ENCODE measurements at places on chromosomes 2 and 18.

- H3K27ac ChIP-seq = no peak overlapping the region
- H3K4me1 ChIP-seq = peaks cover 4% of the 10 kb centered on the region
- no peak for DNase-seq
- no peaks in the 10 kb centered on the region for H3K36me3 ChIP-seq
- no peaks in the 10 kb centered on the region for H3K27me3 ChIP-seq
Measured at GRCh38 chr18:55317864-55318263, 270.1 kb downstream of the TCF4 start.

DNA sequence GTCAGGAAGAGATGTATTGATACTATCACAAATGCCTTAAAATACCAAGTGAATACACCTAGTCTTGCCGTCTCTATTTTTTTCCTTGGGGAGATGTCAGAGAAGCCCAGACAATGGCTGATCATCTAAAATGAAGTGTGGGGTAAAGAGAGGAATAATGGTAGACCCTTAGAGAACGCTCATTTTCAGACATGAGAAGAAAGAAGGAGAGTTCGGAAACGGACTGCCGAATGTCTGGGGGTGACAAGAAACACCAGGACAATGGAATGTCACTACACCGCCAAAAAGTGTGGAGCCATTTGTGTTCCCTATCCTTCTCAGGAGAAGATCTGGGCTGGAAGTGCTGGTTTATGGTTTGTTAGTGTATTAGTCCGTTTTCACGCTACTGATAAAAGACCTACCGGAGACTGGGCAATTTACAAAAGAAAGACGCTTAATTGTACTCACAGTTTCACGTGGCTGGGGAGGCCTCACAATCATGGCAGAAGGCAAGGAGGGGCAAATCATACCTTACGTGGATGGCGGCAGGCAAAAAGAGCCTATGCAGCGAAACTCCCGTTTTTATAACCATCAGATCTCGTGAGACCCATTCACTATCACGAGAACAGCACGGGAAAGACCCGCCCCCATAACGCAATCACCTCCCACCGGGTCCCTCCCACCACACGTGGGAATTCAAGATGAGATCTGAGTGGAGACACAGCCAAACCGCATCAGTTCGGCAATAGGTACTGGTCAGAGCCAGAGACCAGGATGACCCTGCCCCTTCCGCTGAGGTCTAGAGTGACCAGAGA is 743.7 kb downstream of the GALR1 start:
- H3K27ac ChIP-seq = no peak overlapping the region
- no peak for DNase-seq
- H3K4me3 ChIP-seq = no peak overlapping the region
- H3K4me1 ChIP-seq = no peaks in the 10 kb centered on the region

DNA sequence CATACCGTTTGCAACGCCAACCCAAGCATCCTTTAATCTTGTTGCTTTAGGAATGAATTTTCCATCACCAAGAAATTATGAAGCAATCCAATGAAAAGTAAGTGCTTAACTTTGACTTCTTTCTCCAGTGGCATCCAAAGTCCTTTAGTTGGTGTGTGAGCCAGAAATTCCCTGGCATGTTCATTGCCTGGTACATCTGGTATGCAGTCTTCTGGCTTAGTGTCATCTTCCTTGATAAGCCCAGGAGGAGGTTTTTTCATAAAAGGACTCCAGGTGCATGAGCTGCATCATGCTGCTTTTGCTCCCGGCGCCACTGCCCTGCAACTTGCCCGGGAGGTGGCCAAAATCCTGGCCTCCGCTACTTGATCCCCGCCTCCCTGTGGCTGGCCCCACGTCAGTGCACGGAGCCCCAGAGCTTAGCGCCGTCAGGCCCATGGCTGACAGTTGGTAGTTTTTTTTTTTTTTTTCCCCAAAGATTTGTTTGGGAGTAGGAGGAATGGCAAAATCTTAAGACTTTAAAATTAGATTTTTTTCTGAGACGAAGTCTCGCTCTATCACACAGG is 58.7 kb downstream of the PUM2 start:
- no peaks in the 10 kb centered on the region for H3K4me1 ChIP-seq
- no peak for DNase-seq
- peaks cover 74% of the 10 kb centered on the region for H3K36me3 ChIP-seq
- no peak overlapping the region for H3K27ac ChIP-seq

DNA sequence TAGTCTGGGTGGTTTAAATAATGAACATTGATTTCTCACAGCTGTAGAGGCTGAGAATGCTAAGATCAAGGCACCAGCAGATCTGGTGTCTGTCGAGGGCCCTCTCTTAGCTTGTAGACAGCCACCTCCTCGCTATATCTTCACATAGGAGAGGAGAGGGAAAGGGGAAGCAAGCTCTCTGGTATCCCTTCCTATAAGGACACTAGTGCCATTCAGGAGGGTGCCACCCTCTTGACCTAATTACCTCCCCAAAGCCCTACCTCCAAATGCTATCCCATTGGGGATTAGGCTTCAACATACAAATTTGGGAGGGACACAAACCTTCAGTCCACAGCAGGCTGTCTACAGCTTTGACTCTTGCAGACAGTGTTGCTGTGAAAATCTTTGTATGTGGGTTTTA is 76.7 kb downstream of the BOLA3 start:
- no peak overlapping the region for H3K4me3 ChIP-seq
- no peaks in the 10 kb centered on the region for H3K4me1 ChIP-seq
- H3K27me3 ChIP-seq = no peaks in the 10 kb centered on the region
- no peak overlapping the region for H3K27ac ChIP-seq
- H3K36me3 ChIP-seq = peaks cover 7% of the 10 kb centered on the region

DNA sequence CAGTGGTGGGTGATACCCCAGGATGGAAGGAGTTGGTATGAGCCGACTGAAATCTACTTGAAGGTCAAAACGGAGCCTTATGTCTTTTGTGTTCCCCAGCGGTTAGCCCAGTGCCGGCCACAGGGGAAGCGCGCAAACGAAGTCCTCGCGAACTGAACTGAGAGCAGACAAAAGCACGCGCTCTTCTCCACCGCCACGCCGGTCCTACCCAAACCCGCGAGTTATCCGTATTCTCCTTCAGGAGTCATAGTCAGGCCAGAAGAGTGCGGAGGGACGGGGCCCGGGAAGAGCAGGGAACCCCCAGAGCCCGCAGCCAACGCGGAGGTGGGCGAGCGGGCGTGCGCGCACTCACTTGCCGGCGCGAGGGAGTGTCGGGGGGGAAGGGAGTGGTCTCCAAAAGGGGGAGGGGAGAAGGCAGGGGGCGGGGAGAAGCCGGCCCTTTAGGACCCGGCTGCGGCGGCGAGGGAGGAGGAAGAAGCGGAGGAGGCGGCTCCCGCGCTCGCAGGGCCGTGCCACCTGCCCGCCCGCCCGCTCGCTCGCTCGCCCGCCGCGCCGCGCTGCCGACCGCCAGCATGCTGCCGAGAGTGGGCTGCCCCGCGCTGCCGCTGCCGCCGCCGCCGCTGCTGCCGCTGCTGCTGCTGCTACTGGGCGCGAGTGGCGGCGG is at the start of gene IGFBP2:
Gene IGFBP2 (plus strand): TSS at position 469 of the 664 bp plus-strand sequence. CDS start 104 bp downstream, at position 573.
- H3K4me3 ChIP-seq = no peak within 1 kb of the TSS
- DNase-seq = peak; percentile 24
- H3K27me3 ChIP-seq = peaks cover 37% of the 10 kb centered on the region
- H3K36me3 ChIP-seq = no peaks in the 10 kb centered on the region
- no peak within 1 kb of the TSS for H3K27ac ChIP-seq
- H3K4me1 ChIP-seq = peaks cover 29% of the 10 kb centered on the region

- H3K36me3 ChIP-seq = no peaks in the 10 kb centered on the region
- H3K4me3 ChIP-seq = no peak overlapping the region
- H3K27ac ChIP-seq = no peak overlapping the region
Measured at GRCh38 chr2:42974721-42975717, 182.6 kb upstream of the HAAO start.

GRCh38 chr2:160471950-160472349 is 21.7 kb downstream of the RBMS1 start:
- H3K27me3 ChIP-seq = no peaks in the 10 kb centered on the region
- no peak overlapping the region for H3K27ac ChIP-seq
- DNase-seq = peak; percentile 37
- no peaks in the 10 kb centered on the region for H3K36me3 ChIP-seq
- H3K4me3 ChIP-seq = no peak overlapping the region

GRCh38 chr18:7571626-7572025 is 4.5 kb downstream of the PTPRM start:
- peaks cover 3% of the 10 kb centered on the region for H3K27me3 ChIP-seq
- no peak for DNase-seq
- no peak overlapping the region for H3K27ac ChIP-seq
- H3K36me3 ChIP-seq = no peaks in the 10 kb centered on the region
- H3K4me1 ChIP-seq = peaks cover 4% of the 10 kb centered on the region

GRCh38 chr2:45170191-45171135 is 161.2 kb upstream of the SIX2 start:
- H3K4me1 ChIP-seq = peaks cover 7% of the 10 kb centered on the region
- H3K27ac ChIP-seq = no peak overlapping the region
- DNase-seq = no peak
- H3K27me3 ChIP-seq = peaks cover 34% of the 10 kb centered on the region

DNA sequence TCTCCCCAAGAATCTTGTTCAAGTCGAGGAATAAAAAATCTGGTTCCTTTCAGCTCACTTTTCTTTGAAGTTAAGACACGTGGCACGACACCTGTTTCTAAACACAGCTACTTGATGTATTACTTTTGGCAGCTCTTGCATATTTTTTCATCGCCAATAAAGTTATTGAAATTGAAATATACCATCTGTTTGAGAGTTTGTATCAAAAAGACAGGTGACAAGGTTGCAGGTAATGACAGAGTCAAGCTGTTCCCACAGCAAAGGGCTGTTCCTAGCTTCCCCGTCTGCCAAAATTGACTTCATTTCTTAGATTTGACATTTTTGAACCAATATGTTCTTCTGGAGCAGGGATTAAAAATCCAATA is 5.5 kb upstream of the GPR45 start:
- no peaks in the 10 kb centered on the region for H3K36me3 ChIP-seq
- DNase-seq = no peak
- H3K27ac ChIP-seq = no peak overlapping the region
- H3K4me1 ChIP-seq = no peaks in the 10 kb centered on the region
- no peaks in the 10 kb centered on the region for H3K27me3 ChIP-seq

DNA sequence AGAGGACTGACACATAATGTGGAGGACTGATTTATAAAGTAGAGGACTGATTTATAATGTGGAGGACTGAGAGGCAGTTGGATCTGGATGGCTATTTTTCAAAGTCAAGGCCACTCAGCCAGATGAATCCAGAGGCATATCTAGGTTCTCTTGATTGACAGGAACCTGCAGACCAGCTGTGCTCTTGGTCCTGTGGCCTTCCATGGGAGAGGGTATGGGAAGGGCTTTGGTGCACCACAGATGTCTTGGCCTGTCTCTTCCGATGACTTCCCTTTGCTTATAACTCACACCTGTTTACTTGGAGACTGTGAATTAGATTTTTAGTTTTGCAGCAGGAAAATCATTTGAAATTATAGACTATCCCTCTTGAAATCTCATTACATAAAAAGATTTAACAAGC is 32.3 kb downstream of the AGAP1 start:
- no peaks in the 10 kb centered on the region for H3K27me3 ChIP-seq
- DNase-seq = no peak
- no peak overlapping the region for H3K27ac ChIP-seq
- no peaks in the 10 kb centered on the region for H3K36me3 ChIP-seq
- H3K4me3 ChIP-seq = no peak overlapping the region

DNA sequence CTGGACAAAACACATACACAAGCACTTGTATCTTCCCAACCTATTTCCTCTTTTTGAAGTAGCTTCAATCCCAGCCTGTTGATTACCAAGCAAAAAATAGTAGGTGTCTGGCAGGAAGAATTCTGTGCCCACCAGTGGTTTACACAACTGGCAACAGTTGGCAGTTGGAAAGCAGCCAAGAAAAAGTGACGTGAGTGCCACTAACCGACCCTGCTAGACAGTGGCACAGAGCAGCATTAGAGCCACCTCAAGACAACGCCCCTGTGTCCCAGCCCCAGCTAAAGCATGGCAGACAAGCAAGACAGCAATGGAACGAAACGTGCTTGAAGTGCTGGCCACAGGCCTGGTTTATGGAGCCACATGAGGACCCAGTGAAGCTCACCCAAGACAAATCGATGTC is 379.6 kb downstream of the FBXO15 start:
- no peaks in the 10 kb centered on the region for H3K27me3 ChIP-seq
- H3K36me3 ChIP-seq = no peaks in the 10 kb centered on the region
- H3K27ac ChIP-seq = no peak overlapping the region
- no peak for DNase-seq

- no peak for DNase-seq
- no peak overlapping the region for H3K4me3 ChIP-seq
- peaks cover 20% of the 10 kb centered on the region for H3K4me1 ChIP-seq
- peak overlapping the region; percentile 78 for H3K27ac ChIP-seq
- no peaks in the 10 kb centered on the region for H3K27me3 ChIP-seq
Measured at GRCh38 chr2:20576598-20577115, 74.2 kb downstream of the HS1BP3 start.

DNA sequence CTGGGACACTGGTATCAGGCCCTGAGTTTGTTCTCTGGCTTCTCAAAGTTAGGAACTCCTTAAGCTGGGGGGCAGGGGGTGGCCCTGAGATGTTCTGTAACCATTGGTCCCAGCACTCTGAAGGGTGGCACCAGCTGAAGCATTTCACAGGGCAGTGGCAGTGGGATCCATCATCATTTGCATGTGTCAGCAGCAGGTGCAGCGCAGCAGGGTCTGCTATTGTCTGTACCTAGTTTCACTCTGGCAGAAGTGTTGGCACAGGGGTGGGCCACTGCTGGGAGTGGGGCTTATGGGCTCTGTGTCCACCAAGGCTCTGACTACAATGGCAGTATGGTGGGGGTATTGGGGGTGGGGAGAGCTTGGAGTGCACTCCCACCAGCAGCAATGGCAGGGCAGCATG is 460.4 kb upstream of the ZNF804A start:
- H3K27me3 ChIP-seq = no peaks in the 10 kb centered on the region
- no peak overlapping the region for H3K4me3 ChIP-seq

- no peak for DNase-seq
- no peaks in the 10 kb centered on the region for H3K4me1 ChIP-seq
- H3K4me3 ChIP-seq = no peak overlapping the region
- H3K27ac ChIP-seq = no peak overlapping the region
- H3K36me3 ChIP-seq = peaks cover 60% of the 10 kb centered on the region
Measured at GRCh38 chr2:99421469-99421868, 68.3 kb downstream of the REV1 start.

DNA sequence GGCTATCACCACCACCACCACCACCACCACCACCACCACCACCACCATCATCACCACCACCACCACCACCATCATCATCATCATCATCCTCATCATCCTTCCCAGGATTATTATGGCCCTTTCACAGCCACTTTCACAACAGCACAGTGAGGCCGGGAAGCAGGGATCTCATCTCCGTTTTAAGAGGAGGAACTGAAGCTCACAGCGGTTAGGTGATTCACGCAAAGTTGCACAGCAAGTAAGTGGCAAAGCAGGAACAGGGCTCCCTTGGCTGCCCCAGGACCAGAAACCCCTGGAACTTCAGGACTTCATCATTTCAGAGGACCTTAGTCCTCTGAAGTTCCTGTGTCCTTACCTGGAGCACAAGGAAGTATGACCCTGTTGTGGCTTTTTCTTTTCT is 26.8 kb downstream of the MRPL35 start:
- no peak overlapping the region for H3K27ac ChIP-seq
- H3K27me3 ChIP-seq = no peaks in the 10 kb centered on the region
- no peaks in the 10 kb centered on the region for H3K36me3 ChIP-seq
- peaks cover 4% of the 10 kb centered on the region for H3K4me1 ChIP-seq

GRCh38 chr2:204360218-204361007 is 184.9 kb upstream of the PARD3B start:
- no peak overlapping the region for H3K4me3 ChIP-seq
- no peaks in the 10 kb centered on the region for H3K27me3 ChIP-seq
- H3K36me3 ChIP-seq = no peaks in the 10 kb centered on the region
- H3K27ac ChIP-seq = no peak overlapping the region

- DNase-seq = no peak
- H3K36me3 ChIP-seq = no peaks in the 10 kb centered on the region
- H3K4me3 ChIP-seq = no peak overlapping the region
Measured at GRCh38 chr2:72895759-72896281, 8.6 kb downstream of the SPR start.
